ENCODE measurements at places on chromosomes 4 and X.

DNA sequence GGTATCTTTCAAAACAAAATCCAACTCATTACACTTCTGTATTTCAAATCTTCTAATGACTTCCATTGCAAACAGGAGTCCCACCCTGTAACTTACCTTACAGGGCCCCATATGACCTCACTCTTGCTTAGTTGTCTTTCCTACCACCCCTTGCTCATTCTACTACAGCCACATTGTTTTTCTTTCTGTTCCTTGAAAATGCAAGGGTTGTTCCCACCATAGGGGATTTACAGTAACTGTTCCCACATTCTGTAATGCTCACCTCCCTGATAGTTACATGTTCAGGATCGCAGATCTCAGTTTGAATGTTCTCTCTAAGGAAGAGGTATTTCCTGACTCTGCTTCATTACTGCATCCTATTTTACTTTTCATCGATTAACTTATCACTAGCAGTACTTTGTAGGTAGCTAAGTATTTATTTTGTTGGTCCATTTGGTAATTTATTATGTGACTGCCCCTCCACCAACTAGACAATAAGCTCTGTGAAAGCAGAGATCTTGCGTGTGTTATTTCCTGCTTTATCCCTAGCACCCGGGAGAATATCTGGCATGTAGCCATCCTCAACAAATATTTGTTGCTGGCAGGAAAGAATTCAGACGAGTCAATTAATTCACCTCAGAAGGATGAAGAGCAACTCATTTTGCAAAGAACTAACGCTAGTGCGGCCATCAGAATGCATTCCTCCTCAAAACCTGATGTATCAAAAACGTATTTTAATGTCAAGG is 21.4 kb downstream of the MAOB start:
- no peak for DNase-seq

GRCh38 chr4:83266689-83267088 is 17.9 kb downstream of the COQ2 start:
- DNase-seq = no peak

- DNase-seq = no peak
Observed at GRCh38 chrX:102558607-102559006, 40.7 kb upstream of the ARMCX5 start.

DNA sequence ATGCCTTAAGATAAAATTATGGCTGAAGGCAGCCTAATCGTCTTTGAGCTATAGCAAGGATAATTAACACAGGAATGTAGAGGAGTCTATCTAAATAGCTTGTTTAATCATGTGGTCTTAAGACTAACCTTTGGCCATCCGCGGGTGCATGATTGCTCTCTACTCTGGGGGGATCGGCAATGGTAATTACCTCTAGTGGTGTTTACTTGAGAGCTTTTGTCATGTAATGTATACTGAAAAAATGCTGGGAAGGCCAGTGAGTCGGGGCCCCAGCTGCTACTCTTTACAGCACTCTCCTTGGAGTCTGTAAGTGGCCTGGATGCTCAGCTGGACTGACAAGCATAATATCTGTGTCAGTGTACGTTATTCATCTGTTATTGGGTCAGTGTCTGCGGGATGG is 65.5 kb upstream of the GNPDA2 start:
- no peak for DNase-seq

- no peak for DNase-seq
Observed at GRCh38 chrX:111869639-111870034, 6.3 kb upstream of the TRPC5OS start.

- DNase-seq = no peak
Observed at GRCh38 chrX:136747003-136747986, 33.4 kb downstream of the ARHGEF6 start.

DNA sequence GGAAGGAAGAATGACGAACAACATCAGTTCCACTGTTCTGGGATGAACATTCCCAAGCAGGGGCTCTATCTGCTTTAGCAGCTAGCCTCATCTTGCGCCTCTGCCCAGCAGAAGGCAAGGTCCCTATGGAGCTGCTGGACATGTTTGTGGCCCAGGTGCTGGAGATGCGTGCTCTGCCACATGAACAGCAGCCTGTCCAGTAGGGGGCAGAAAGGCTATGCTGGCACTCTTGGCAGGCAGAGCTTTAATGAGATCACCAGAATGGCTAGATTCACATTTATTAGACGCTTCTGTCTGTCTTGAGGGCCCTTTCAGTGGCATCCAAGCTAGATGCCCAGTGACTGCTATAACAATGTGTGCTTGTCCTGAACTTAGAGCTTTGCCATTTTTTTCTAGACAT is 1826.0 kb downstream of the STIM2 start:
- DNase-seq = no peak

- DNase-seq = no peak
Observed at GRCh38 chr4:72390409-72390808, 178.6 kb downstream of the ADAMTS3 start.

DNA sequence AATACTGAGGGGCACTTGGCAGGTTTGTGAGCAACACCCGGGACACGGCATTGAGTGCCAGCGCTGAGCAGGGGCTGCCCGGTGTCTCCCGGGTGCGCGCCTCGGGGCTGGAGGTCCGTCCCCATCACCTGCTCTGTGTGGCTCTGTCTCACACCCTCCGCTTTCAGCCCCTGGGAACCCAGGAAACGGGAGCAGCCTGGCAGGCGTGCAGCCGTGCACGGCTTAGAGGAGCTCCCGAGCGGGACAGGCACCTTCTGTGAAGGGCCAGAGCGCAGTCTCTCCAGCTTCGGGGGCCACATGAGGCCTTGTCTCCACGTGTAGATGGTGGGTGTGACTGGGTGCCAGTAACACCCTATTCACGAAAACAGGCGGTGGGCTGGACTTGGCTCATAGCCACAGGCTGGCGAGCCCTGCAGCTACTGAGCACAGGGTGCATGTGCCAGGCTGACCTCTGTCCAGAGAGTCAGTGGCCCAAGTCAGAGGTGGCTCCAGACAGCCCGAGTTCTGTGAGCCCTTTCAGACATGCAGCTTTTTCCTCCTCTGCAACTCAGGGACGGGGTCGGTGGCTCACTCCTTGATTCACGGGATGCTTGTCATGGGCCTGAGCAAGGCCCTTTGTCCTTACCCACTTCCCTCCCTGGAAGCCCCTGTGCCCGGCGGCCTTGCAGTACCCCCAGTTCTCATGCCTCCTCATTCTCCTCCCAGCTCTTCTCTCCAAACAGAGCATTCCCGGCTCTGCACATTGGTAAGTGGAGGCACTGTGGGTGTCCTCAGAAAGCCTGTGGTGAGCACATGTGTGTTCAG is 23.5 kb downstream of the UVSSA start:
- DNase-seq = no peak

- DNase-seq = no peak
Observed at GRCh38 chr4:156889616-156890594, 81.7 kb downstream of the PDGFC start.

DNA sequence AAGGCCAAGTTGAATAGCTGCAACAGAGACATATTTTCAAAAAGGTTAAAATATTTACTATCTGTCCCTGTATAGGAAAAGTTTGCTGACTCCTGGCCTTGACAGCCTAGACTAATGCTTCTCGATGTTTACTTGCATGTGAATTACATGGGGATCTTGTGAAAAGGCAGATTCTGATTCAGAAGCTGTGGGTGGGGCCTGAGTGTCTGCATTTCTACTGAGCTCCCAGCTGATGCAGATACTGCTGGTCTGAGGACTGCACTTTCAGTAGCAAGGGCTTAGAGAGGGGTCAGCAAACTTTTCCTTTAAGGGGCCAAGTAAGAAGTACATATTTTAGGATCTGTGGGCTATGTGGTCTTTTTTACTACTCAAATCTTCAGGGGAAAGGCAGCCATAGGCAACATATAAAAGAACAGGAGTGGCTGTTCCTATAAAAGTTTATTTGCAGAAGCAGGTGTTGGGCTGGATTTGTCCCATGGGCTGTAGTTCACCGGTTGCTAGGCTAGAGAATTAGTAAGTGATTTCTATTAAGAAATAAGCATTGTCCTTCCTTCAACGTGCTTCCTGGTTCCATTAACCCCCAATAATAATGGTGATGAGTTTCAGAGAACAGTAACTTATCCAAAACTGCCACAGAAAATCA is 97.2 kb upstream of the PDE5A start:
- DNase-seq = no peak

- no peak for DNase-seq
Observed at GRCh38 chrX:133857640-133858269, 127.6 kb downstream of the GPC3 start.

GRCh38 chr4:48047421-48047844 is 30.9 kb downstream of the NIPAL1 start:
- DNase-seq = peak; percentile 68

- DNase-seq = no peak
Observed at GRCh38 chr4:55411621-55412020, 15.9 kb downstream of the TMEM165 start.

- DNase-seq = no peak
Observed at GRCh38 chr4:153131596-153131995, 72.6 kb upstream of the TRIM2 start.

- DNase-seq = no peak
Observed at GRCh38 chrX:1545776-1546408, 8.9 kb upstream of the P2RY8 start.

DNA sequence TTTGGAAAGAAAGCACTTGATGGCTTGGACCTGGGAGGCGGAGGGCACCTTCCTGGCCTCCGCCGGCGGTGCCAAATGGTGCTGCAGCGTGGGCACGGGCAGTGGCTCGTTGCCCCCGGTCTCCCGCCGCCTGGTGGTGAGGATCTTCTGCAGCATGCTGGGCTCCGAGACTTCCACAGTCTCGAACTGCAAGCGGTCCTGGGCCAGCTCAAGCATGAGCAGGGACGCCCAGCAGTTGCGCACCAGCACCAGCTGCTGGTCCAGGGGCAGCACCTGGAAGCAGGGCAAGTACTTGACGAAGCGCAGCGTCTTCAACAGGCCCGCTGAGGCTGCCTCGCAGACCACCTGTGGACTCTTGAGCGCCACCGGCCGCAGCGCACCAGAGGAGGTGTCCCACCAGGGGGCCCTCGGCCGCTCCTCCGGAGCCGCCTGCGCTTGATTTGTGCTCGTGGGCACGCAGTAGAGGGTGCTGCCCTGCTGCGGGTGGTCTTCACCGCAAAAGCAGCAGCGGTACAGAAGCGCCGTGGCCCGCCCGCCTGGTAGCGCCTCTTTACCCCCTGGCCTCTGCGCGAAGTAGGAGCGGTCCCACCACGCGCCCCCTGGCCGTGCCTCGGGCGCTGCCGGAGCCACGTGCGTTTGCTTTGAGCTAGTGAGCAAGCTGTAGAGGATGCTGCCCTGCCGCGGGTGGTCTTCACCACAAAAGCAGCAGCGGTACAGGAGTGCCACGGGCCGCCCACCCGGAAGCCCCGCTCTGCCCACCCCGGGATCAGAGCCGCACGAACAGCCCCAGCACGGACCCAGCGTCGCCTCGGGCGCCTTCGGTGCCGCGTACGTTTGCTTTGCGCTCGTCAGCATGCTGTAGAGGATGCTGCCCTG is 689 bp downstream of the NR0B1 start:
- no peak for DNase-seq

- DNase-seq = peak; percentile 75
Observed at GRCh38 chrX:149540131-149540620, 636 bp upstream of the EOLA1 start.

DNA sequence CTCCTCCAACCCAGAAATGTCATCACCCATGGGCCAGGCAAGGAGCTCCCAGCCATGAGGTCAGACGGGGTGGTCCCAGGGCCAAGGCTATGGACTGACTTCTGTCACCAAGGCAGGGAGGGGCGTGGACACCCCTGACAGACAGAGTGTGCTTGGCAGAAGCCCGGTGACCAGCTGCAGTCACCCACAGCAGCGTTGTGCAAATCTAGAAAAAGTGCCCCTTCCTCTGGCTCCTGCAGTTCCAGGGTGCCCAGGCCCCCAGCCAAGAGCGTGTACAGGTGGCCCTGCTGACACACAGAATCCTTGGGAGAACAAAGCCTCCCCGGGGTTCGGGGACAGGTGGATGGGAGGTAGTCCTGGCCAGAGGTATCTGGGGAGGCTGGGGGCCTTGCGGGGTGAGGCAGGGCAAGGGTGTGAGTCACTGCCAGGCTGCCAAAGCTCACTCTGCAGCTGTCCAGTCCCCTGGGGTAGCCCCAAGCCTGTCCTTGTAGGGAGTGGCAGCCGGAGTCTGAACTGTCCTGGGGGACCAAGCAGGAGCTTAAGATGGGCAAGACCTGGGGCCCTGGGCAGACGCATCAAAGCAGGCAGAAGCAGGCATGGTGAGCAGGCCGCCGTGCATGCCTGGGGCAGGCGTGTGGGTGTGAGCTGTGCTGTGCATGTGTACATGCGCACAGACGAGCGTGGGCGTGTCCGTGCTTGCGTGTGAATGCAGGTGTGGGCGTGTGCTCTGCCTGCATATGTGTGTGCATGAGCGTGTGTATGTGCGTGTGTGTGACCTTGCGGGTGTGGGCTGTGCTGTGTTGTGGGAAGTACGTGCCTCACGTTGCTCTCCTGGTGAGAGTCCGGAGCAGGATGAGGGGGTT is 3.3 kb downstream of the MYL5 start:
- no peak for DNase-seq

DNA sequence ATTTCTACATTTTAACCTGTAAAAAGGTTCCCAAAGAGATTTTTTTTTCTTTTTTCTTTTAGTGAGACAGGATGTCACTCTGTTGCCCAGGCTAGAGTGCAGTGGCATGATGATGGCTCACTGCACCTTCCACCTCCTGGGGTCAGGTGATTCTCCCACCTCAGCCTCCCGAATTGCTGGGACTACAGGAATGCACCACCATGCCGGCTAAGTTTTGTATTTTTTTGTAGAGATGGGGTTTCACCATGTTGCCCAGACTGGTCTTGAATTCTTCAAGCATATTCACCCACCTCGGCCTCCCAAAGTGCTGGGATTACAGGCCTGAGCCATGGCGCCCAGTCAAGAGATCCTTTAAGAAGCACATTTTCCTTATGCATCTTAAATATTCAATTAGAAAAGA is 12.6 kb downstream of the RHOH start:
- DNase-seq = no peak

DNA sequence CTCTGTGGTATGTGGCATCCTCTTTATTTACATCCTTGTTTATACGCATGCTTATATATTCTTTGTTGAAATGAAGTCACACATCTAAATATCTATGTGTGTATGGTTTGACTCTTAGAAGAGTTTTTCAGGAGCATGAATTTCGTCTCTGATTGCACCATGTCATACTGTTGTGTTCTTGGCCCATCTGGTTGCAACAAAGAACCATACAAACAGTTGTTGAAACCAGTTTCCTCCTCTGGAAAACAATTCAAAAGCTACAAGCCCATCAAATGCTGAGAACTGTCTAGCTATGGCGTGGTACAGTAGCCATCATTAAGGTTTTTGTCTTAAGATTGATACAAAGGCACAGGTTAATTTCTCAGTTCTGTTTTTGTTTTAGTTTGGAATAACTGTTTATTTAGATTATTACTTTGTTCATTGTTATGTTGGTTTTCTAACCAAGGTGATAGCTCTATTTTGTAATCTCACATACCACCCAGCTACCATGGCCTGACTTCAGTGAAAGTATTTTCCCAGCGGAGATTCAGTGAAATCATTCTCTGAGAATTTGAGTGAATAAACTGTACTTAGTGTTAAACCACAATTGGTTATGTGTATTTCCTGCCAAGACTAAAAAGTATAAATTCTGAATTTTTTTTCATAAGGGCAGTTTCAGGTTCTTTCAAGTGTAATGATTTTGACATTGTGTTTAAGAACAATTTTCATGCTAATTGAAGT is 91.0 kb downstream of the ARHGAP24 start:
- no peak for DNase-seq
